Left hindlimb (tissue), 1 donor: ENCODE measurements at places on chromosomes 16 and 17.

DNA sequence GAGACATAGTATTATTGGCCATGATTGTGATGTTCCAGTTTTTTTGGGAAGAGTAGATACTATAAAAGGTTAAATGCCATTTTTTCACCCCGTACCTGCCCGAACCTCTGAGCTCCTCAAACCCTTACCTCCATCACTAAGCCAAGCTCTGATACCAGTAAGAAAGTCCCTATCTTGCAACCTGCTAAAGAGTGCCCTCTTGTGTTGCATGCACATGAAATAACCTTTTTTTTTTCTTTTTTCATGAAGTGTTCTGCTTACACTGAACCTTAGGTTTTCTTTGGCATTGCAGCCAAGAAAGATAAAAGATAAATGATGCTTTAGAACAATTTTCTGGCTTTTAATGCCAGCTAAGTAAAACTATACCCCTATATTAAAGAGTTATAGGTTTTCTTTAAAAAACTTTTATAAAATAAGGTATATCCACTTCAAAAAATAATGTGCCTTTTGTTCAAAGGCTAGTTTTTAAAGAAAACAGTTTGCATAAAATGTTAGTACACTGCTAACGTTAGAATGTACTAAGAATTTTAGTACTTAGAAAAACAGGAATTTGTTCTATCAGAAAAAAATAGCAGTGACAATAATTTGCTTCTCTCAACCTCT, 295.3 kb upstream of the PMFBP1 start:
- no peak for DNase-seq

GRCh38 chr17:8628172-8628571, 2.4 kb downstream of the MYH10 start:
- no peak for DNase-seq

GRCh38 chr17:78890498-78890897, 12.5 kb downstream of the CEP295NL start:
- DNase-seq = no peak

DNA sequence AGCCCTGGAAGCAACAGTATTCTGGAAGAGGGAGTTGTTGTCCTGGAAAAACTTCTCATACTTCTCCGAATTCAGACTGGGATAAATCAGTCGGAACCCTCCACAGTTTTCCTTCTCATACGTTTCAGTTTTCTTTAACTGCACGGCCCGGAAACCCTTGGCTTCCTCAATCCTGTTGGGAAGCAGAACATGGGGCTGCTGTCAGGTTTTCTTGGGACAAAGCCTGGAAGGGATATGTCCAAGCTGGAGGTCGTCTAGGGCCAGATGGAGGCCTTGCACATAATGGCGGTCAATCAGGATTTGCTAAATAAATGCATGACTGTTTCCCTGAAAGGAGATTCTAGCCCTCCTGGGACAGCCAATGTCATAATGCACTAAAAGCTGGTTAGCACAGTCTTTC, 29.2 kb downstream of the TTLL6 start:
- no peak for DNase-seq

DNA sequence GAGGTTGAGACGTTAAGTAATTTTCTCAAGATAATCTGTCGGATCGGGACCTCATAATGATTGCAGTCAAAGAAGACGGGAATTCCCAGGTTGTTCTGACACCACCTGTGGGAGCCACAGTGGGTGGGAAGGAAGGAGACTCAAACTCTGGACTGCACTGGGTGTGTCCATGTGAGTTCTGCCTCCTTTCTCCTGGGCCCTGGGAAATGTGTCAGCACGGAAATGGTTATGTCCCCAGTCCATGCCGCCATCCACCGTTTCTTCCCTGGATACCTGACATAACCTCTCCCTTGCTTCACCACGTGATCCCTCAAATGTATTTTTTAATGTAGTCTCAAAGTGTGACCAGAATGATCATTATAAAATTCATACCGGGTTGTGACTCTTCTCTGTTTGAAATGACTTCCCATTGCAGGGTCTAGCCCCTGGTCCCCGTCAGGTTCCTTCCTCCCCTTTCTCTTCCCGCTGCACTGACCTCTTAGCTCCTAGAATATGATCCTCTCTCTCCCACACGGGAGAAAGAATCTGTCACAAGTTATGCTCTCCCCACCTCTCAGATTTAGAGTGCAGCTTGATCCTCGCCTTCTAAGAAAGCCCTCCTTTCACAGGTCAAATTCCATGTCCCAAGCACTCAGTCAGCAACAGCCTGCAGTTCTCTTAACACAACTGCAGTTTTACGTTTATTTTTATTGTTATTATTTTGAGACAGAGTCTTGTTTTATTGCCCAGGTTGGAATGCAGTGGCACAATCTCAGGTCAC, 820.0 kb upstream of the EEF2KMT start:
- no peak for DNase-seq

DNA sequence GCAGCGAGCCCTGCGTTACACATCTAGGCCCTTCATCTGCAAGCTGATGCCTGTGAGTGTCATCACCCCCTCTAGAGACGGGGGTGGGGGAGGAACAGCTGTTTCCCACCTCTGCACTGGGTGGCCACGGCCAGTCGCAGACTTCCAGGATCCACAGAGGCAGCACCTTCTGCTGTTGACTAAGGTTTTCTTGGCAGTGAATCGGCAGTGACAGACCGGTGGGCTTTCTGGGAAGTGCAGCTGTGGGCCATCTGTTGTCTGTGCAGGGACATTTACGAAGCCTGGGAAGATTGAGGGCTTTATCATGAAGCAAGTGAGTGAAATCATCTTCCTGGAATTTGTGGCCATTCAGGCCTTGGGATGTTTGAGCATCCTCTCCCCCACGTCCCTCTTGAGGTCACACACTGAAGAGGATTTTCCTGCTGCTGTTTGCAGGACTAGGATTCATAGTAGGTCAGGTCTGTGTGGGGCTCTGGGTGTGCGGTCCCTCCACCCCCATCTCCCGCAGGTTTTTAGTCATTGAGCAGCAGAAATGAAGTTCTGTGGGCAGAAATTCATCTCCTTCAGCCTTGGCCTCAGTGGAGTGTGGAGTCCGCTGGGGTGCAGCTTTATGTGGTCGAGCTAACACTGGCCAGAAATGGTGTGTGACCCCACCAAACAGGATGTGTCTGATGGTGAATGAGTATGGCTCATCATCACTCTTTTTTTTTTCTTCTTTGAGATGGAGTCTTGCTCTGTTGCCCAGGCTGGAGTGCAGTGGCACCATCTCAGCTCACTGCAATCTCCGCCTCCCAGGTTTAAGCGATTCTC, 12.0 kb downstream of the PGS1 start:
- no peak for DNase-seq
